ENCODE measurements at places on chromosomes 1 and 21. TPM values are rescaled to one million over a fixed set of nuclear protein-coding genes. Genes with fewer than 3 reads are reported as not detected.

DNA sequence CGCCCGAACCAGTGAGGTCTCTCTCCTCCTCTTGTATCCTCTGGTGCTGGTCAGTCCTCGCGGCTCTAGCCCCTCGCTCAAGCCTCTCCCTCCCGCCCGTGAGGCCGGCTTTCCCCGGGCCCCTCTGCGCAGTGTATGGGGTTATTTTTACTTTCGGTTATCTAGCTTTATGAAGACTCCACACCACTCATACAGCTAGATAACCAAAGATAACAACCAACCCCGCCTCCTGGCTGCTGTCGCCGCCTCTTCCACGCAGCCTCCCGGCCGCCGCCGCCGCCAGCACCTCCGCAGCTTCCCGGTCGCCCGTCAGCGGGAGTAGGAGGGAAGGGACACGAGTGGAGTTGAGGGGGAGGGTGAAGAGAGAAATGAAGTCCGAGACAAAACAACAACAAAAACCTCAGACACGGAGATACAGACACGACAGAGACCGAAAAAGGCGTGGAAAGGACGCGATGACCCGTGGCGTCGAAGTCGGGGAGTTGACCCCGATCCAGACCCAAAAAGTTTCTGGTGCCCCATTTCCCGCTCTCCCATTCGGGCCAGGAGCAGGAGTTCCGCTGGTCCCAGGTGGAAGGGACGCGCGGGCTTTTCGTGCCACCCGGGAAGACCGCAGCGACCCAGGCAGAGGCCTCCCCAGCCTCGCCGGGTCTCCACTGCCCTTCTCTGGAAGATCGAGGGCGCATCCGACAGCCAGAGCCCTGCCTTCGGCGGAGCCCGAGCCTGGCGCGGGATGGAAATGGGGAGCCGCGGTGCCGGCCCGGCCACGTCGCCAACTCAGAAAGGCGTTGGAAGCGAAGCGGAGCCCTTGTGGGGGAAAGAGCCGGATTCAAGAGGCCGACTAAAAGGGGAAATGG, 51.4 kb downstream of the RHBG start:
- peak; percentile 55 for DNase-seq
- peaks cover 22% of the 10 kb centered on the region for H3K4me1 ChIP-seq
- peaks cover 85% of the 10 kb centered on the region for H3K27me3 ChIP-seq
- H3K4me3 ChIP-seq = peak overlapping the region; percentile 81

- peak; percentile 74 for DNase-seq
- H3K36me3 ChIP-seq = peaks cover 41% of the 10 kb centered on the region
- H3K4me3 ChIP-seq = peak overlapping the region; percentile 96
- H3K4me1 ChIP-seq = peaks cover 51% of the 10 kb centered on the region
- peak overlapping the region; percentile 98 for H3K27ac ChIP-seq
Measured at GRCh38 chr1:155174324-155175280, 953 bp downstream of the TRIM46 start.

Gene FCAMR
- not detected for total RNA-seq

GRCh38 chr1:238501290-238501689, 610.6 kb upstream of the ZP4 start:
- no peak overlapping the region for H3K27ac ChIP-seq
- no peaks in the 10 kb centered on the region for H3K27me3 ChIP-seq
- H3K4me3 ChIP-seq = no peak overlapping the region
- H3K36me3 ChIP-seq = no peaks in the 10 kb centered on the region

DNA sequence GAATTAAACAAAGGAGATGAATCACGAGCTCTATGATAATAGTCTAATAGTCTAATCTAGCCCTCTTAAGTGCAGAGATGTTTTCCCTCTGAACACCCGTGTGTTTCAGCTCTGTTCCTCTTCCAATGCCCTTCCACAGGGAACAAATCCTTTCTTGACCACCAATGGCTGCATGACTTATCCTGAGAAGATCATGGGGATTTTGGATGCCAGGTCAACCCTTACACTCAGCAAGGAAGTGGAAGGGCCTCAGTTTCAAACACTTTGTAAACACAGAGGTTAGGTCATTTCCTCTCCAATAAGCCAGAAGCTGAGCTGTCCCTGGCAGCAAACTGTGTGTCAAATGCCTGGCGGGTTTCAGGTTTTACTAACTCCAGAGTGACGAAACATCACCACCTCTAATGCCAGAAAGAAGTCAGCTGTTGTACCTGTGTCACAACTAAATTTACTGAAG, 200.0 kb downstream of the GABPA start:
- H3K4me1 ChIP-seq = peaks cover 11% of the 10 kb centered on the region
- peak overlapping the region; percentile 70 for H3K27ac ChIP-seq
- H3K4me3 ChIP-seq = no peak overlapping the region
- peak; percentile 31 for DNase-seq
- H3K27me3 ChIP-seq = no peaks in the 10 kb centered on the region
- no peaks in the 10 kb centered on the region for H3K36me3 ChIP-seq

Measured in activated CD8-positive, alpha-beta T cell treated with anti-CD3 and anti-CD28 coated beads, Interleukin-2, amount 10 ng/mL, durations not matched to agents 7 days and 5 days (primary cell).